ENCODE measurements at places on chromosomes 7 and 10. TPM values are rescaled to one million over a fixed set of nuclear protein-coding genes. Genes with fewer than 3 reads are reported as not detected.

GRCh38 chr7:131747658-131748232 is 191.3 kb upstream of the PODXL start:
- no peak overlapping the region for H3K4me3 ChIP-seq
- no peak overlapping the region for H3K27ac ChIP-seq
- peaks cover 12% of the 10 kb centered on the region for H3K27me3 ChIP-seq
- no peak for DNase-seq

The PNLIPRP2 gene
- total RNA-seq: not detected

The GSTO2 gene
- 1.5 TPM for total RNA-seq

GRCh38 chr7:42162560-42163325 is 74.3 kb downstream of the GLI3 start:
- no peak overlapping the region for H3K4me3 ChIP-seq
- H3K27me3 ChIP-seq: no peaks in the 10 kb centered on the region
- H3K36me3 ChIP-seq: no peaks in the 10 kb centered on the region
- no peak overlapping the region for H3K27ac ChIP-seq
- no peaks in the 10 kb centered on the region for H3K4me1 ChIP-seq

DNA sequence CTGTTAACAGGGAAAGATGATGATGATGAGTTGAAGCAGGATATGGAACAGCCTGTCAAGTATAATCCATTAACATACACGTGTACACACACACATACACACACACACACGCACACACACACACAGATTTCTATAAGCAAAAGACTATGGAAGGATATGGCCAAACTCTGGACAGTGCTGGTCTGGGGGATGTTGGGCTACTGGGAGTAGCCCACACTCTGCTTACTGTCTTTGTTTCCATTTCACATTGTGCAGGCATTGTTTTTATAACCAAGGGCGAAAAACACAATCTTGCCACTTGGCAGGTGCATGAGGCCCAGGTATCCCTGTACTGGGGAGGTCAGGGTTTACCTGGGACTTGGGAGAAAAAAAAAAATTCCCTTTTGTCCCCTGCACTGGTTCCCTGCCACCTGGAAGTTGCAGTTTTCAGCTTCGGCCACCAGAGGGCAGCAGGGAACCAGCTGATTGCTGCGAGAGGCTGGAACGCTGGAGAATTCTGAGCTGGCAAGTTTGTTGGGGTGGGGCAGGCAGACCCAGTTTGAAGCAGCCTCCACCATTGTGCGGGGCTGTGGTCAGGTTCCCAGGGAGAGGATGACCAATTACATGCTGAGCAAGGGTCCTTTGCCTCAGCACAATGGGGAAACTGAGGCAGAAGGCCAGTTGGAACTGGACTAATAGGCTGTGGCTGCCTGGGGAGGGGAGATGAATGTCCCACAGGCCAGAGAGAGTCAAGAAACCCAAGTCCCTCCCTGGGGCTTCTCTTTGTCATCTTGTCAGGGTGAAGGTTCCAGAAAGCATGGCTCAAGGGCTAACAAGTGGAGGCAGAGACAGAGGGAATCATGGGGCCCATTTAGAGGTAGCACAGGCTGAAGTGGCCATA is 27.3 kb downstream of the PPIF start:
- peaks cover 2% of the 10 kb centered on the region for H3K4me1 ChIP-seq
- DNase-seq: peak; percentile 64
- H3K27ac ChIP-seq: no peak overlapping the region
- H3K4me3 ChIP-seq: no peak overlapping the region
- H3K27me3 ChIP-seq: no peaks in the 10 kb centered on the region
- H3K36me3 ChIP-seq: peaks cover 2% of the 10 kb centered on the region

DNA sequence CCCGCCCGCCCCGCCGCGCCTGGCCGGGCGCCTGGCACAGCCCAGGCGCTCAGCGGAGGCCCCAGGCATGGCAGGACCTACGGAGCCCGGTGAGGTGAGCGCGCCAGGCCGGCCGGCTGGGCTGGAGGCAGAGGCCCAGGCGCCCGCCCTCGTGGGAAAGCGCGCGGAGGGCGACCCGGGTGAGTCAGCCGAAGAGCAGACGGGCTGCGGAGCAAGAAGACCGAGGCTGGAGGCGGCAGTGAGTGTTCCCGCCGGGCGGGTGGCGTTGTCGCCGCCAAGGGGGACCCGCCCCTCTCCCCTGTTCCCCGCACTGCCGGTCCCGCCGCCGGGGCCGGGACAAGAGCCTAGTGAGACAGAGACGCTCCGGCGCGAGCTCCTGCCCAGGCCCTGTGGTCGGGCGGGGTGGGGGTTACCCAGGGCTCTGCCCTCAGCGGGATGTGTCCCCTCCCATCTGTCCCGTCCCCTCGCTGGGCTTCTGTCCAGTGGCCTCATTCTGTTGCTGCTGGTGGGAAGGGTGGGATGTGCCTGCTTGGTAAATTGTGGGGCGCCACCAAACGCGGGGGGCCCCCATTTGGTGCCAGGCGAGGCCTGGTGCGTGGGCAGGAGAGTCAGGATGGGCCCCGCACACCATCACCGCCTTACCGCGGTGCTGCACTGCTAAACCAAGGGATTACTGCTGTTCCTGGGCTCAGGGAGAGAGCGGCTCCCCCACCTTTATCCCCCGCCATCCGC is 17.0 kb upstream of the NODAL start:
- peak overlapping the region; percentile 32 for H3K4me3 ChIP-seq
- peaks cover 3% of the 10 kb centered on the region for H3K4me1 ChIP-seq
- DNase-seq: peak; percentile 68
- no peaks in the 10 kb centered on the region for H3K36me3 ChIP-seq

DNA sequence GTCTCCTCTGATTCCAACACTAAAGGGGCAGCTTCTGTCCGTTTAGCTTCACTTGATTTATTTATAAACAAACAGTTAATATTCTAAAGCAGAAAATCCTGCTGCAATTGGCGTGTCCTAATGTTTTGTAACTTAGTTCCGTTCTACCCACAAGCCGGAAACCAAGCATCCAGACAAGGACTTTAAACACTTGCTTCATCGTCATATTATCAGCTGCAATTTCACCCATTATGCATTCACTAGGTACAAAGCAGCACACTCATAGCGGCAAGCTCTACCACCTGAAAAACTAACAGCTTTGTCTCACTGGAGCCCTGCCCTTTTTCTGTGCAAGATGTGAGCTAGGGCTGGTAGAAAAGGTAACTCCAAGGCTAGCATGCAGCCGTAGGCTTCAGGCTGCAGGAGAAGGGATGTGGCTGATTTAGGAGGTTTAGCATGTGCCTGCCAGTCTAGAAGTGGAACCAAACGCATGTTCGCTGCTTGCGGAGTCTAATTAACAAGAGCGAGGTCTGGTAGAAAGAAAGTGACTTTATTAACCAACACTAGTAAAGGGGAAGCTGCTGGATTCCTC is 43.7 kb upstream of the BPGM start:
- peaks cover 3% of the 10 kb centered on the region for H3K4me1 ChIP-seq
- no peak for DNase-seq
- peaks cover 1% of the 10 kb centered on the region for H3K36me3 ChIP-seq
- H3K27me3 ChIP-seq: peaks cover 54% of the 10 kb centered on the region

The PHYHIPL gene
- total RNA-seq: not detected

DNA sequence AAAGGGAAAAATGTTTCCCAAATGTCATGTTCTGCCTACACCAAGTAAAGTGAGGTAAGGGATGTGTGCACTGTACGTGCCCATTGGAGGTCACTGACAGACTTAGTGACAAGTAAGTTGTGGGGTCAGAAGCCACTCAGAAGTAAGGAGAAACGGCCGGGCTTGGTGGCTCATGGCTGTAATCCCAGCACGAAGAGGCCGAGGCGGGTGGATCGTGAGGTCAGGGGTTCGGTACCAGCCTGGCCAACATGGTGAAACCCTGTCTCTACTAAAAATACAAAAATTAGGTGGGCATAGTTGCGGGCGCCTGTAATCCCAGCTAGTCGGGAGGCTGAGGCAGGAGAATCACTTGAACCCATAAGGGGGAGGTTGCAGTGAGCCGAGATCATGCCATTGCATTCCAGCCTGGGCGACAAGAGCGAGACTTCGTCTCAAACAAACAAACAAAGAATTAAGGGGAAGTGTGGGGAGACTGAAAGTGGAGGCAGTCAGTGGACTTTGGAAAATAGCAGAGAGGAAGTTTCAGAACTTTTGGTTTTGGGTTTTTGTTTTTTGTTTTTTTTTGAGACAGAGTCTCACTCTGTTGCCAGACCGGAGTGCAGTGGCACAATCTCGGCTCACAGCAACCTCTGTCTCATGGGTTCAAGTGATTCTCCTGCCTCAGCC is 114.8 kb downstream of the WDFY4 start:
- DNase-seq: no peak
- H3K27me3 ChIP-seq: no peaks in the 10 kb centered on the region
- H3K36me3 ChIP-seq: peaks cover 9% of the 10 kb centered on the region
- peak overlapping the region; percentile 12 for H3K27ac ChIP-seq

GRCh38 chr10:28569506-28570159 is 36.7 kb downstream of the WAC start:
- H3K27me3 ChIP-seq: no peaks in the 10 kb centered on the region
- no peak overlapping the region for H3K4me3 ChIP-seq
- no peak for DNase-seq
- H3K27ac ChIP-seq: peak overlapping the region; percentile 36
- peaks cover 68% of the 10 kb centered on the region for H3K4me1 ChIP-seq

- H3K4me1 ChIP-seq: no peaks in the 10 kb centered on the region
- no peak overlapping the region for H3K27ac ChIP-seq
- DNase-seq: no peak
- no peak overlapping the region for H3K4me3 ChIP-seq
- peaks cover 8% of the 10 kb centered on the region for H3K27me3 ChIP-seq
These were observed 65.9 kb downstream of the PRR15 start for GRCh38 chr7:29629507-29629906.

- H3K36me3 ChIP-seq: no peaks in the 10 kb centered on the region
- no peak overlapping the region for H3K4me3 ChIP-seq
- H3K4me1 ChIP-seq: no peaks in the 10 kb centered on the region
- peaks cover 5% of the 10 kb centered on the region for H3K27me3 ChIP-seq
- peak; percentile 20 for DNase-seq
- no peak overlapping the region for H3K27ac ChIP-seq
These were observed 14.8 kb downstream of the NPS start for GRCh38 chr10:127563718-127564553.

DNA sequence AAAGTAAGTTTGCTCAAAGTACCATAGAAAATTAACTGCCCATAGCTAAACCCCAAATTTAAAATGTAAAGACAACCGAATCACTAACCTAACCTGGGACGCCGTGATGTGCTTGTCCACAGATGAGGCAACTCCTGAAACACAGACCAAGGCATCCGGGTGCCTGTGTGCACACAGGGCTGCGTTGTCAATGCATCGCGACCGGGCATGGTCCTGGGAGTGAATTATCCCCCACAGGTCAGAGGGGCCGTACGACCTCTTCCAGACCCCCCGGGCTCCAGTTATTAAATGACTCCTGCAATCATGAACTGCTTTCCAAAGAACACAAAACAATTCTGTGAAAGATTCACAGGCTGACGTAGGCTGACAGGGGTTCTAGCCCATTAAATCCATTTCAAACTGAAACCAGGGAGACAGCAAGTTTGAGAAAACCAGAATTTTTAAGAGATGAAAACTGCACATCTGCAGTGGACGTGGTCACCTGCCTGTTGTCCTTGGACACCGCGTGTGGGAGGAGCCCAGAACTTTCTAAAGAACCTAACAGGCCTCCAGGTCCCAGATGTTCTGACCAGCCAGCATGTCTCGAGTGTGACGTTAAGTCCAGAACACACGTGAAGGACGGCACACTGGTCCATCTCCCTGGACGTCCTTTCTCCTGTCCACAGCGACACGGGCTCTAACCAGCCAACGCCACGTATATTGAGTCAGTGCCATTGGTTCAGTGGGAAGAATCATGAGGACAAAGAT is 297.8 kb downstream of the DNAJB6 start:
- no peaks in the 10 kb centered on the region for H3K4me1 ChIP-seq
- no peak for DNase-seq

GRCh38 chr10:67587771-67588170 is 108.2 kb downstream of the CTNNA3 start:
- no peak for DNase-seq
- no peaks in the 10 kb centered on the region for H3K4me1 ChIP-seq
- no peaks in the 10 kb centered on the region for H3K27me3 ChIP-seq
- H3K27ac ChIP-seq: no peak overlapping the region
- H3K36me3 ChIP-seq: no peaks in the 10 kb centered on the region
- no peak overlapping the region for H3K4me3 ChIP-seq

The SLC13A1 gene
- total RNA-seq: not detected

DNA sequence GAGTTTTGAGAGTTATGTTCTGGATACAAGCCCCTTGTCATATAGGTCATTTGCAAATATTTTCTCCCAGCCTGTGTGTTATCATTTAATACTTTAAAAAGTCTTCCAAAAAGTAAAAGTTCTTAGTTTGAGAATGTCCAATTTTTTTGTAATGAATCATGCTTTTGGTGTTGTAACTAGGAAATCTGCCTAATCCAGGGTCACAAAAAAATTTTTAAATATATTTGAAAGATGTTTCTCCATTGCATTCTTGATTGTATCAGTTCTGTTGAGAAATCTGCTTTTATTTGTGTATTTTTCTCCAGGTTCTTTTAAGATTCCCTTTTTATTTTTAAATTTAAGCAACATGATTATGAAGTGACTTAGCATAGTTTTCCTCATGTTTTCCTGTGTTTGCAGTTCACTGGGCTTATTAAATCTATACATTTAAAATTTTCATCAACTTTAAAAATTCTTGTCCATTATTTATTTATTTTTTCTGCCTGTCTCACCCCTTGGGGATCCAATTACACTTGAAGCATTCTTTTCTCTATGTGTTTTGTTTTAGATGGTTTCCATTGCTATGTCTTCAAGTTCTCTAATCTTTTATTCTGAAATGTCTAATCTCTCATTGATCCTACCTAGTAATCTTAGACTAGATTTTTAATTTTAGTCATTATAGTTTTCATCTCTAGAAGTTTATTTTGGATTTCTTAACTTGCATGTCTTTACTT is 47.0 kb downstream of the CCDC71L start:
- no peaks in the 10 kb centered on the region for H3K36me3 ChIP-seq
- H3K27me3 ChIP-seq: no peaks in the 10 kb centered on the region
- no peaks in the 10 kb centered on the region for H3K4me1 ChIP-seq
- no peak for DNase-seq
